Ascending aorta (tissue), 2 donors: ENCODE measurements at places on chromosomes 2 and 18. TPM values are rescaled to one million over a fixed set of nuclear protein-coding genes. Genes with fewer than 3 reads are reported as not detected.

Gene POTEC
- not detected for total RNA-seq

Gene SLC11A1
- total RNA-seq: 16.4 TPM

Gene PIEZO2
- 3.1 TPM for total RNA-seq

Gene OLA1
- 29.5 TPM for total RNA-seq

Gene ATP6V1B1
- total RNA-seq: not detected

Gene MYO1B
- total RNA-seq: 27.4 TPM

Gene GALNT3
- total RNA-seq: 0.64 TPM

Gene GLI2
- 23.1 TPM for total RNA-seq

Gene CHST9
- total RNA-seq: 0.21 TPM

Gene DNMT3A
- 33.6 TPM for total RNA-seq

Gene POTEI
- not detected for total RNA-seq

Gene NT5C1B
- total RNA-seq: not detected

Gene MYO7B
- 1.3 TPM for total RNA-seq
